ENCODE measurements at places on chromosomes 7 and 10.

DNA sequence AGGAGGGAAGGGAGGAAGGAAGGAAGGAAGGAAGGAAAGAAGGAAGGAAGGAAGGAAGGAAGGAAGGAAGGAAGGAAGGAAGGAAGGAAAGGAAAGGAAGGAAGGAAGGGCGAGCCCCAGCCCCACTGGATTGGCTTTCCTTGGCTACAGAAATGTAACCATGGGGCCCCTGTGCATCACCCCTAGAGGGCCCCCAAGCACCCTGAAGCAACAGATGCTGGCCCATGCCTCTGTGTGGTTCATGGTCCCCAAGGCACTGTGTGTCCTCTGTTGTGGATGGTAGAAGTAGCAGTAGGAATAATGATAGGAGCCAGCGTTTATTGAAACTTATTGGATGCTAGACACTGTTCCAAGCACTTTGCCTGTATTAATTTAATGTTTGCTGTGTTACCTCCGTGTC is 116.6 kb upstream of the MACROH2A2 start:
- no peak for DNase-seq

DNA sequence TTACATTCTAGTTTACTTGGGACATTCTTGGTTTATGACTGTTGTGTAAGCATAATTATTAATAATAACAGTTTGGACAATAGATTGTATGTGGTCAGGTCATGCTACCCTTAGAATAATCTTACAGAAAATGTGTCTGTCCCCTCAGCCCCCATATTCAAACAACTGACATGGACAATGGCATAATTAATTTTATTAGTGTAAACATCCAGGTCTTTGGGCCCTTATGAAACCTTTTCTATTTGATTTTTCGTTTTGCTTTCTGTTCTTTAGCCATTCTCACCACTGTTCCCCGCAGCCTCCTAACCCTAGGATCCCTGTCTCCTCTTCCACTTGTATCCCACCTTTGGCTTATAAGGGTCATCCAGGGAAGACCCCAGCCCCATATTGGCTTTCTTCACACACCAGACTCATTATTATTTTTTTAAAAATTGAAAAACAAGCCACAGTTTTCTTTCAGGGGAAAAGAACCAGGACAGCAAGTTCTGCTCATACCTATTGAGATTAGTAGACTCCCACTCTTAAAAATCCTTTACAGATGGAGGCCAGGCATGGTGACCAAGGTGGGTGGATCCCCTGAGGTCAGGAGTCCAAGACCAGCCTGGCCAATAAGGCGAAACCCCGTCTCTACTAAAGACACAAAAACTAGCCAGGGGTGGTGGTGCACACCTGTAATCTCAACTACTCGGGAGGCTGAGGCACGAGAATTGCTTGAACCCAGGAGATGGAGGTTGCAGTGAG is 11.5 kb downstream of the VIM start:
- DNase-seq = no peak

- no peak for DNase-seq
Observed at GRCh38 chr10:78450239-78450638, 416.6 kb downstream of the RPS24 start.

- no peak for DNase-seq
Observed at GRCh38 chr7:158001621-158002320, 585.9 kb downstream of the PTPRN2 start.

DNA sequence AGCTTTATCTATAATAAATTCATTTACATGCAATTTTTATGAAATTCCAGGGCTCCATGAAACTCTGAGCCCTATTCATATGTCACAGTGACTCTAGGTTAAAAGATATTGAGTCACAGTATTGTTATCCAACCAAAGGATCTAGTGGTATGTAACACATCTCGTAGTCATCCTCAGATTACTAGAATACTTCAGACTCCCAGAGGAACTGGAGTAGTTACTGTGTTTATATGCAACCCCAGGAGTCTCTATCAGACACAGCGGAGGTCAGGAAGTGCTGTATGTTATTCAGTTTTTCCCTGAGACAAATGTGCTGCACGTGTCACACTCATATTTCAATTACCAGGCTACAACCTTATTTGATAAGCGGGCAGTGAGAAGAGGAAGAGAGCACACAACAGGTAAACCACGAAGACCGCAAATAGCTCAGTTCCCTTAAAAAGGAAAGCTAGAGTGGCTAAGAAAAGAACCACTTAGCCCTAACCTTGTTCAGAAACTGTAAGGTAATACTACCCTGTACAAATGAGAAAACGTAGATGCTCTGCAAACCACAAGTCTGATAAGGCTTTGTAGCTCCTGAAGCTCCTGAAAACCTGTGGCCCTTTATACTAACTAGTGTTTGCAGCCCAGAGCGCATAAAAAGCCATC is 114.0 kb upstream of the CNTNAP2 start:
- no peak for DNase-seq

- DNase-seq = no peak
Observed at GRCh38 chr10:66940965-66941364, 15.1 kb downstream of the LRRTM3 start.

DNA sequence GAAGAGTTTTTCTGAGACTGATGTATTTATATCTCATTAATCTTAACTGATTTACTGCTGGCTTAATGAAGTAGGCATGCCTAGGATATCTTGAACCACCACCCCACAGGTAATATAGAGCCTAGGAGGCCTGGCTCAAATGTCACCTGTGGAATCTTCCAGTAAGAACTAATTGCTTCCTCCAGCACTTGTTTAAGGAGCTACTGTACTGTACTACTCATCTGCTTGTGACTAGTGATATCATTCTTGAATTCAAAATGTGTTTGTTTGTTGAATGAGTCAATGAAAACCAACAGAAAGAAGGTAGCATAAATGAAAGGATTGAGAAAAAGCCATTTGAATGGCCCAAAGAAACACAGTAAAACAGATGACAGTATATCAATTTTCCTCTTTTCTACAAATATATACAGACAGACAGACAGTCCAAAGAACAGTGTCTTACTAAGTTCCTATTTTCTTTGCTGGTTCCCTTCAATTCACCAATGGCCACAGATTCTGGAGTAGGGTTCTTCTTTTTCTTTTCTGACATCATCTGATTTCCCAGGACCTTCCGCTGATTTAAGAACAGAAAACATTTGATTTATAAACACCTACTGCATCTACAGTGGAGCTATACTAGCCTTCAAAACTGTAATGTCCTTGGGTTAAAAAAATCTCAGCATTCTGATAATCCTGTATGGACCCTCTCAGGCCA is 43.7 kb upstream of the SLIT1 start:
- DNase-seq = no peak

DNA sequence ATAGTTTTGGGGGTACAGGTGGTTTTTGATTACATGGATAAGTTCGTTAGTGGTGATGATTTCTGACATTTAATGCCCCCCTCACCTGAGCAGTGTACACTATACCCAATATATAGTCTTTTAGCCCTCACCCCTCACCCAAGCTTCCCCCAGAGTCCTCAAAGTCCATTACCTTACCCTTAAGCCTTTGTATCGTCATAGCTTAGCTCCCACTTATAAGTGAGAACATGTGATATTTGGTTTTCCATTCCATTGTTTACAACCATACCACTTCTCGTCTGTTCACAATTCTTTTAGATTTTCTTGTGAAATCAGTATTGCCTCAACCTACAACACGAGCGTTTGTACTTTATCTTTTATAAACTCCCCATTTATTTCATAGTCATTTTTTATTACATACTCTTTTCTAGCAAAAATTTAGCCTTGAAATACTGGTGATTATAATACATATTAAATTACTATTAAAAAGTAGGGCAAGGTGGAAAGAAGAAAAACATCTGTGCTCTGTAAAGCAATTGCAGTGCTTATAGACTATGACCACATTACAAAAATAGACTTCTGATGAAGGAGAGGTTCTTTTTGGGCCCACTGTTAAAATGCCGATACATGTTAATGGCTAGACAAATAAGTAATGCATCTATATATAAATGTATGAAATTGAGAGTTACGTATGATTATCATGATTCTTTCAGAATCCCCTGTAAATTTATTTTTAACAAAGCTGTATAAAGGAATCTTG is 164.8 kb downstream of the THSD7A start:
- no peak for DNase-seq

DNA sequence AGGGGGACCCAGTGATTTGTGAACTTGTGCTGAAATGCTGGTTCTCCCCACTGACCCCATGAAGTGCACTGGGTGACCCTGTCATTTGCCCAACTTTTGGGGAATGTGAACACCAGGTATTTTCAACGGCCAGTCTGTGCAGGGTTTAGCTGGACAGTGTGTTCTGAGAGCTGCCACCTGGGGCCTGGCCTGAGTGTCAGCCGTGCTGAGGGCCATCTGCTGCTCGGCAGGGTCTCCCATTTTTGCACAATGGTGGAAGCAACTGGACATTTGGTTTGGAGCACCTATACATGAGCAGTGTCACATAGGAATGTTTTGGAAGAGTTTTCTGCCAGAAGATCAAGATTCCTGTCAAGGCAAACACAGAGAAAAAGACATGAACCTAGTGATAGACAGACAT is 5.2 kb downstream of the CHN2 start:
- DNase-seq = no peak

GRCh38 chr10:43218206-43218950 is 48.5 kb downstream of the RASGEF1A start:
- no peak for DNase-seq

DNA sequence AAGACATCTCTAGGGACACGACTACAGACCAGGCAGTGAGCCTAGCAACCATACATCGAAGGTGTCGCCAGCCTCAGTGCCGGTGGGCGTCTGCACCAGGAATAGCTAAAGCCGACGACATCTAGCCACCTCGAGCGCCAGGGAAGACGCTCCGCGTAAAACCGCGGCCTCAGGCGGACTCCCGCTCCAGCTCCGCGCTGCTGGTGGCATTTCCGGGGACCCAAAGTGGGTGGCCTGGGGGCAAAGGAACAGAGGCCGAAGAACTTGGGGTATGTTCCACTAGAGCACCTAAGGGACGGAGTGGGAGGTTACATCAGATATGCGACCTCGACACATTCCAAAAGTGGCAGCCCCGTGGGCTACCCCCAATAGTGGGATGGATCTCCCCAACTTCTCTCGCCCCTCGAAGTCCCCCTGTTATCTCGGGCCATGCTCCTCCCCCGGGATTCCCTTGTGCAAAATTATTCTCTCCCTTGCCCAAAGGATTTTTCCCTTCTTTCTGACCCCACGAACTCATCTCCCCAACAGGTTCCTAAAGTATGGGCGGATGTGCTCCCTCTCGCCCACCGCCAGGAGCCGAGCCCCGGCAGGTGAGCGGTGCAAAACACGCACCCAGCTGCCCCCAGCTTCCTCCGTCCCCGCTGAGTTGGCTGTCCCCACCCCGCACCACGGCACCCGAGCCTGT is 1.2 kb downstream of the KCNMA1 start:
- no peak for DNase-seq

DNA sequence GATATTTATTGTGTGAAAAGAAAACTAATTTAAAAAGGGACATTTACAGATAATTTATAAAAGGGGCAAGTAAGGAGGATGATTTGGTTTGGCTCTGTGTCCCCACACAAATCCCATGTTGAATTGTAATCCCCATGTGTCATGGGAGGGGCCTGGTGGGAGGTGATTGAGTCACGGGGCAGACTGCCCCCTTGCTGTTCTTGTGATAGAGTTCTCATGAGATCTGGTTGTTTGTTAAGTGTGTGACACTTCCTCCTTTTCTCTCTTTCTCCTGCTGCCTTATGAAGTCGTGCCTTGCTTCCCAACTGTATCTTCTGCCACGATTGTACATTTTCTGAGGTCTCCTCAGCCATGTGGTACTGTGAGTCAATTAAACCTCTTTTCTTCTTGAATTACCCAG is 171.0 kb upstream of the SEMA3E start:
- DNase-seq = no peak

DNA sequence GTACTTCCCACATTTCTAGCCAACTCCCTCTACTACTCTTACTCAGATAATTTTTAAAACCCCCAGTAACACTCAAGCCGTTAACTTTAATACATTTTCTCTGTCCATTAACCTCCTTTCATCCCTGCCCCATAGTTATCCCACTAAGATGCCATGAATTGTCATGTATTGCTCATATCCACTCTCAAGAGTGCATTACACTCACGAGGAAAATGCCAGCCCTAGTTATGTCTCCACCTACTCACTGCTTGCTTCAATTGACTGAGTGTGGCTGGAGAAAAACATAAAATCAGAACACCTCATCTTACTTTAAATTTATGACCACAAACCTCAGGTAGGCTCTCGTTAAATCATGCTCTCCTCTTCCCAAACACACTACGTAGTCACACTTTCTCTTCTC is 324.1 kb upstream of the NPSR1 start:
- no peak for DNase-seq

DNA sequence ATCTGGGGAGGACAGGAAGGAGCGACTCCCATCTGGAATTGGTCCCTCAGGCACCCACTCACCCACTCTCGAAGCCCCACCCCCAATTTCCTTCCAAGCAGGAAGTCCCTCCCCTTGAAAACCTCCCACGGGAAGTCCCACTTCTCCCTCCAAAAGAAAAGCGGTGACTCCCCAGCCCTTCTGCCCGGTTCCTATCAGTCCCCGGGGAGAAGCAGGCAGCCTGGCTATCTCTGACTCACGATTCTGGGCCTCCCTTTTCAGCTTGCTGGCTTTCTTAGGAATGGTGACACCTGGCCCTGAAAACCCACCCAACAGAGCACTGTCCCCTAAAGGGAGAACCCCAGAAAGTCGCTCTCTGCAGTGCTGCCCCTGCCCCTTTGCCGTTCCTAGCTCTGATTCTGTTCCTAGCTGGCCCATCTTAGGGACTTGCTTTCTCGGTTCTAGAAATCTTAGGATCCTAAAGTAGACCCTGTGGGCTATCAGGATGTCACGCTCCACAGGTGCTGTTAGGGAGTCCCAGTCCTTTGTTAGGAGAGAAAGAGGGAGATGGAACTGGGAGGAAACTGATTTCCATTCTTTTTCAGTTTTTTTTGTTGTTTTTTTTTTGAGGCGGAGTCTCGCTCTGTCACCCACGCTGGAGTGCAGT is 6.0 kb downstream of the TSC22D4 start:
- no peak for DNase-seq

DNA sequence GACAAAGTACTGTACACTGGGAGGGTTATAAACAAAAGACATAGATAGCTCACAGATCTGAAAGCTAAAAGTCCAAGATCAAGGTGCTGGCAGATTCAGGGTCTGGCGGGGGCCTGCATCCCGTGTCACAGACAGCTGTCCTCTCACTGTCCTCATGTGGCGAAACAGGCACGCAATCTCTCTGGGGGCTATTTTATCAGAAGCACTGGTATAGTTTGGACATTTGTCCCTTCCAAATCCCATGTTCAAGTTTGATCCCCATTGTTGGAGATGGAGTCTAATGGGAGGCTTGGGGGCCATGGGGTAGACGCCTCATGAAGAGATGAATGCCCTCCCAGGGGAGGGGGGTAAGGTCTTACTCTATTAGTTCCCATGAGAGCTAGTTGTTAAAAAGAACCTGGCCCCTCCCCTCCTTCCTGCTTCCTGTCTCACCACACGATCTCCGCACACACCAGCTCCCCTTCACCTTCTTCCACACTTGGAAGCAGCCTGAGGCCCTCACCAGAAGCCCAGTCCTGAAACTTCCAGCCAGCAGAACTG is 72.5 kb upstream of the UCN3 start:
- DNase-seq = no peak

- DNase-seq = no peak
Observed at GRCh38 chr7:156378806-156379205, 261.8 kb upstream of the RNF32 start.

All from activated CD4-positive, CD25-positive, alpha-beta regulatory T cell (primary cell).